ENCODE measurements at places on chromosomes 13 and 19.

- no peak for DNase-seq
Observed at GRCh38 chr19:4598712-4599111, 39.2 kb upstream of the SEMA6B start.

DNA sequence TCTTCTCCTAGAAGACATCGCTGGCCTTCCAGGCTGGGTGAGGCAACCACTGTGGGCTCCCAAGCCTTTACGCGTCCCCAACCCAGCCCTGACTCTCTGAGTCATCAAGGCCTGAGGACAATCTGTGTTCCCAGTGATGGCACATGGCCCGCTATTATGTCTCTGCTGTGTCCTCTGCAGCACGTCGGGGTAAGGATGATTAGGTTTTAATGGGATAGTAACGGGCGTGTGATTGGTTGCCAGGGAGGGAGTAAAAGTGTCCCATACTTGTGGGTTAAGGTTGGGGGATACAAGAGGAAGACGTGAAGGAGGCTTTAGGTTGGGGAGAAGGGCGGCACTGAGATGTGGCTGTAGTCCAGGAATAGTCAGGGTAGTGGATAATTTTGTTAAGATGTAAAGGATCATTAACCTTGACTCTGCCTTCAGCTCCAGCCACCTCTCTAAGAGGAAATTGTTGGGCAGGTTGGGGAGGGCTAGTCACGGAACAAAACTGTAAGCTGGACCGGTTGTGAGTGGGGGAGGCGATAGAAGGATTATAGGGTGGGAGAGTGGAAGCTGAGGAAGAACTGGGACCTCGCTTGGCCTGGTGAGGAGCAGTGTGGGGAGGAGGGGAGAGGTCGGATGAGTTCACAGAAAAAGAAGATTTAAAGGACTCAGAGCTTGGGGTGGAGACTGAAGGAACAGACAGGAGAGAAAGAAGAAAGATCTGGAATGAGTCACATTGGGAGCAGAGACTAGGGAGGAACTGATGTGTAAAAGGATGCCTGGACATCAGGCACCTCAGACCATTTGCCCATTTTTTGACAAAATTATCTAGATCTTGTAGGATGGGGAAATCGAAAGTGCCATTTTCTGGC lies 27.9 kb upstream of the IGFL1 start:
- no peak for DNase-seq

GRCh38 chr13:43522788-43523187 lies 264.0 kb downstream of the ENOX1 start:
- DNase-seq, result no peak

GRCh38 chr13:69291292-69291906 lies 816.2 kb upstream of the ATXN8OS start:
- DNase-seq, result no peak

DNA sequence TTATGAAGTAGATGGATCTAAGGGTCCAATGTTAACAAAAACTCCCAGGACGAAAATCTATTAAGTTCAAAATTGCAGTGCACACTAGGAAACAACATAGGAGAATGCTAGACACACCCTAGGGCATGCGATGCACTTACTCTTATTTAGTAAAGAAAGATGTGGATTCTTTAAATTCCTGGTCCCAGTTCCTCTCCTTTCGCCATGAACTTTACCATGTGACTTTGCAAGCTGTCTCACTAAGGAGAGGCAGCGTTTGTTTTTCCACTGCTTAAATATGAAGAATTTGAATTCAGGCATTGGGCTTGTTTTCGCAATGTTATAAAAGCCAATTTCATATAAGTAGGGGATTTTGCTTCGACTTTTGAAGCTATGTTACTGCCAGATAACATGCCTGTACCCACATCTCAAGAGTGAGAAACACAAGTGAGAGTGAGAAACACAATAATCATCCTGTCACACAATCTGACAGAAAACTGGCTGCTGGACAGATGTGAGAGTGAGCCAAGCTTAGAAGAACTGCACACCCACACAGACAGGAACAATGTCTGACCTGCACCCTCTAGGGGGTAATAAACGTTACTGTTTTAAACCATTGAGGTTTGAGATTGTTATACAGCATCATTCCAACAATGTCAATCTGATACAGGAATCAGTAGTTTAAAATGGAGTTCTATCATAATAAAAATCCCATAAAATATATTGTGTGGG lies 1308.4 kb downstream of the SLITRK5 start:
- no peak for DNase-seq

DNA sequence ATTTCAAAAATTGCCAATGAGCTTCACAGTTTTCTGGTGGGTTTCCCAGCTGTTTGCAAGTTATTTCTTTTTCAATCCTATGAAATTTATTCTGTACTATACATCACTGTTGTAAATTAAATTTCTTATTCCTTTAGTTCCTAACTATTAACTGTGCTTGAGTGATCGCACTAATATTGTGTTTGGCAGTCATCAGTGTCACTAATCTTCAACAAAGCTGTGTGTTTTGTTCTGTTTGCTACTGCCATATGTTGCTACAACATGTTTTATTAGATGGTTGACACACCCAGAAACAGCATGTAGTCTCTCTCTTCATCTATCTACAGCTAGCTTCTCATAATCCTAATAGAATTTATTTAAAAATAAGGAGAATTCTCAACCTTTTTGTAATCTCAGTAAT lies 453.6 kb upstream of the PRR20A start:
- no peak for DNase-seq

DNA sequence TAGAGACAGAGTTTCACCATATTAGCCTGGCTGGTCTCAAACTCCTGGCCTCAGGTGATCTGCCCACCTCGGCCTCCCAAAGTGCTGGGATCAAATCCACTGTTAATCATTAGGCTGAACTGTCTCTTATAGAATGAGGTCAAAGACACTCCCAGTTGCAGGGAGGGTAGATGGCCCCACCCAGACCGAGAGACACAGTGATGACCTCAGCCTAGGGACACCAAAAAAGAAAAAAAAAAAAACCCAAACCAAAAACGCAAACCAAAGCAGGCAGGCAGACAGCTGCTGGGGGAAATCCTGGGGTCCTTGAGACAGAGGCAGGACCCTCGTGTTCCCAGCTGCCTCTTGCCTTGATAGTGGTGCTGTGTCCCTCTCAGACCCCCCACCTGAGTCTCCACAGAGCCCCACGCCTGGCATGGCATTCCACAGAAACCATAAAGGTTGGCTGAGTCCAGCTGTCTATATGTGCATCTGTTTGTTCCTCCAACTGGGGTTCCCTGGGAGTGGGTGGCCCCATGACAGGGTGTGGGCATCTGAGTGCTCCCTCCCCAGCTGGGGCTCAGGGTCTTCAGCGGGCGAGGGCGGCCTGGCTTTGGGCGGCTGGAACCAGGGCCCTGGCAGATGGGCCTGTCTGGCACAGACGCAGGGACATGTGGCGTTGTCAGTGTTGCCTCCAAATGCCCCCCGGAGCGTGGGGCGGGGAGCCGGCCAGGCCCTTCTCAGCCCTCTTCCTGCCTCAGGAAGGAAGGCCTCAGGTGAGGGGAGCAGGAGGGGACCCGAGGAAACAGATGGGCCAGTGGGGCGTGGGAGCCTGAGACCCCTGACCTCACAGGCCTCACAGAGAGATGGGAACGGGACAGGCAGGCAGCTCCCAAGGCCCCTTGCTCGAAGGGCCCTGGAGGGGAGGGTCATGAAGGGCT lies 5.2 kb downstream of the DAND5 start:
- DNase-seq, result no peak

DNA sequence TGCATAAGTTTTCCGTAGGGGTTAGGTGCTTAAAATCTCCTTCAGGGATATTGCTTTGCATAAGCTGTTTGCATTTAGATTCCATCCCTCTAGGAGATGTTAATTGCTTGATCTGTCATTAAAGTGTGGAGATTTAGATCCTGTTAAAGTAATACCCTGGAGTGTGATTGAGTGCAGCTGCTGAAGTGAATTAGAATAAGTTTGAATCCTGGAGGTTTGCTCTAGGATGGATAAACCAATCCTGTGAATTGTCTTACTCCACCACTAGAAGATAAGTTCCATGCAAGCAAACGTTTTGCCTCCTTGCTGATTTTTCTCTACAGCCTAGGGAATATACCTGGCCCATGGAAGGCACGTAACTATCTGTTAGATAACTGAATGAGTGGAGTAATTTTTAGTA lies 1487.2 kb upstream of the PRR20A start:
- DNase-seq, result no peak

DNA sequence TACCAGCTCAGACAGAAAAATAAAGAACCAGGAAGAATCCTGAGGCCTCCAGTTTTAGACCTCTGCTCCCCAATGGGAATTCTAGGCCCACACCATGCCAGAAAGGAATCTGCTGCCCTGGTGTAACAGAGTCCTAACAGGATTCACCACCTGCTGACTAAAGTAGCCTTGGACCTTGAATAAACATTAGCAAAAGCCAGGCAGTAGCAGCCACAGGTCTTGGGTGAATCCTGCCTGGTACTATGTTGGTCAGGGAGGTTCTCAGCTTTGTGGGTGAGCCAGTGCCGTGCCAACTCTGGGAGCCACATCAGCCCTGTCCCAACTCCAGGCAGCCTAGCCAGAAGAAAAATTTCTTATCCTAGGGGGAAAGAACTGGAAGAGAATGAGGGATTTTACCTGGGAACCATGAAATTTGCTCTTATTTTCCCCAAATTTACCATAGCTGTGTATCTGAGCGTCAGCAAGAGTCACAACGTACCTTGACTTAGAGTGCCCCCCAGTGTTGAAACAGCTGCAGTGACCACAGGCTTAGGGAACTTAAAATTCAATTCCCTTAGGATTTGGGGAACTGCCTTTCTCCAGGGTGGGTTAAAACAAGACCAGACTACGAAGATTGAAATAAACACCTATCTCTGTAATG lies 1895.6 kb upstream of the PRR20A start:
- peak; percentile 32 for DNase-seq

- DNase-seq, result no peak
Observed at GRCh38 chr19:840519-841206, at the start of gene PRTN3. PRTN3 (plus strand) TSS chr19:840999; CDS start chr19:841009, 10 bp downstream.

GRCh38 chr19:4678881-4679790 lies 9.0 kb upstream of the MYDGF start:
- DNase-seq, result peak; percentile 58

GRCh38 chr13:101398920-101399319 lies 17.4 kb downstream of the NALCN start:
- DNase-seq, result no peak

- no peak for DNase-seq
Observed at GRCh38 chr19:29305268-29305667, 92.3 kb upstream of the UQCRFS1 start.

GRCh38 chr13:58397596-58398387 lies 766.2 kb downstream of the PCDH17 start:
- DNase-seq, result no peak

DNA sequence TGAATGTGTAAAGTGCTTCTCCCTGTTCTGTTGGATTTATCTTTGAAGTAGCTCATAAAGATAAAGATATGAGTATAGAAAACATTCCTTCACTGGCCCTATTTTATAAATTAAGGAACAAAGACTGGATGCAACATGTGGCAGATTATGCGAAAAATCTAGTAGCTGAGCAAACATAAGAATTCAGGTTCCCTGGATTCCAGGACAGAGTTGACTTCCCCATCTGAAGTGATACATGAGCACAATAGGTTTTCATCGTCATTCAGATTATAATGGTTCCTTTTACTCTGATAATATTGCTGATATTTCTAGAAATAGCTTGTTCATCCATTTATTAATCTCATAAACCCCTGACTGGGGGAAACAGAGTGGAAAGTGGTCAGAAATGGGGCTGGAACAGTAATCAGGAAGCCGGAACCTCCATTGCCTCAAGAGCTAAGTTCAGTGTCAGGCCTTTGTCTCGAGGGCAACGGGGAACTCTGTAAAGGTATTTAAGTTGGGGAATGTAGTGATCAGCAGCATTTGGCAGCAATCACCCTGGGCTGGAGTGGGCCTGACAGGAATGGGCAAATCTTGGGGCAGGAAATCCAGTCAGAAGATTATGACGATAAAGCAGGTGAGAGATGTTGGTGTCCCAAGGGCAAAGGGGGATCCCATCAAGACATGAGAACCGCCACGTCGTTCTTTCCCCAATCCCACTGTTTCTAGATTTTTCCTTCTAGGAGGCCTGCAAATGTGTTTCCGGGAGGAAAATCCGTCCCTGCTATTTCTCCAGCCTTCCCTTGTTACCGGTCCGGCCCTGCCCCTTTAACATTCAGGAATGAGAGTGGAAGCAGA lies 232.5 kb upstream of the SERP2 start:
- DNase-seq, result no peak

DNA sequence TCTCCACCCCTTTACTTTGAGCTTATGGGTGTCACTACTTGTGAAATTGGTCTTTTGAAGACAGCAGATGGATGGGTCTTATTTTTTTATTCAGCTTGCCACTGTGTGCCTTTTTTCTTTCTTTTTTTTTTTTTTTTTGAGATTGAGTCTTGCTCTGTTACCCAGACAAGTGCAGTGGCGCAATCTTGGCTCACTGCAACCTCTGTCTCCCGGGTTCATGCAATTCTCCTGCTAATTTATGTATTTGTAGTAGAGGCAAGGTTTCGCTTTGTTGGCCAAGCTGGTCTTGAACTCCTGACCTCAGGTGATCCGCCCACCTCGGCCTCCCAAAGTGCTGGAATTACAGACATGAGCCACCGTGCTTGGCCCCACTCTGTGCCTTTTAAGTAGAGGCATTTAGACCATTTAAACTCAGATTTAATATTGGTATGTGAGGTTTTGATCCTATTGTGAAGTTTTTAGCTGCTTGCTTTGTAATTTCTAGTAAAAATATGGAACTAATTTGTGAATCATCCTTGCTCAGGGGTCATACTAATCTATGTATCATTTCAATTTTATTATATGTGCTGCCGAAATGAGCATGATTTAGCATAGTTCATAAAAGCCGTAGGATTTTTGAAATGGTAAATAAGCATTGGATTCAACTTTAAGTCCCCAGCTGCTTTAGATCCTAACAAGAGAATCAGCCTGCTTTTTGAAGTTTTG lies 584.5 kb downstream of the SLITRK1 start:
- no peak for DNase-seq

DNA sequence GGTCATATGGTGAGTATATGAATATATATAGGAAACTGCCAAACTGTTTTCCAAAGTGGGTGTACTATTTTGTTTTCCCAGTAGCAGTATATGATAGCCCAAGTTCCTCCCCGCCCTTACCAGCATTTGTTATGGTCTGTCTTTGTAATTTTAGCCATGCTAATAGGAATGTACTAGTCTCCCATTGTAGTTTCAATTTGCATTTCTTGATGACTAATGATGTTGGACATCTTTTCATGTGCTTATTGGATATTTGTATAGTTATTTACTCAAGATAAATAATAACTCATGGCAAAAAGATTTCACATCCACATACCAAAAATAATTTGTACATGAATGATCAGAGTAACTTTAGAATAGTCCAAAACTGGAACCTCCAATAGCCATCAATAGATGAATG lies 75.3 kb upstream of the SERP2 start:
- DNase-seq, result no peak

- peak; percentile 70 for DNase-seq
Observed at GRCh38 chr19:50486823-50487515, 10.3 kb upstream of the GARIN5A start.

GRCh38 chr13:42865768-42866102 lies 84.4 kb downstream of the FAM216B start:
- DNase-seq, result no peak

DNA sequence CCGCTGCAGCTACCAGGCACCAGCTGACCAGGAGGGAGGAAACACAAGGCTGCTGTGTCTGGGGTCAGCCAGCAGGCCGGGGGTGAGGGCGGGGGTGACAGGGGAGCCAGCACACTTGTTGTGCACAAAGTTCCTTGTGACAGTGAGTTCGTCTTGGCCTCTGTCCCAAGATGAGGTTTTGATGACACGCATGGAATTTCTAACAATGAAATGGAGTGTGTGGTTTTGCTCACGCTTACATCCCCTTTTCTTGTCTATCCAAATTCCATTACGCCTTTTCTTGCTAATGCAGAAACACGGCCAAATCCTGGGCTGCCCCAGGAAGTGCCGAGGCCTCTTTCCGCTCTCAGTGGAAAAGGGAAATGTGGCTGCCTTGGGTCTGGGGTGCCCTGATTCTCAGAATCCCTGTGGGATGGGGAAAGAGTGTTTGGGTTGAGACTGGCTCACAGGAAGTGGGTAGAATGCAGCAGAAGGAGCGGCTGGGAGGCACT lies 73.8 kb downstream of the GADD45B start:
- DNase-seq, result no peak

Data from NT2/D1 (cell line).